Peyer's patch (tissue), 4 donors: ENCODE measurements at places on chromosomes 3 and 15. TPM values are rescaled to one million over a fixed set of nuclear protein-coding genes. Genes with fewer than 3 reads are reported as not detected.

- DNase-seq = peak; percentile 77
These were observed 110.8 kb downstream of the TBC1D2B start for GRCh38 chr15:77966540-77967234.

Gene KBTBD13
- 0.38 TPM for total RNA-seq

Gene CHL1
- 6.3 TPM for total RNA-seq

DNA sequence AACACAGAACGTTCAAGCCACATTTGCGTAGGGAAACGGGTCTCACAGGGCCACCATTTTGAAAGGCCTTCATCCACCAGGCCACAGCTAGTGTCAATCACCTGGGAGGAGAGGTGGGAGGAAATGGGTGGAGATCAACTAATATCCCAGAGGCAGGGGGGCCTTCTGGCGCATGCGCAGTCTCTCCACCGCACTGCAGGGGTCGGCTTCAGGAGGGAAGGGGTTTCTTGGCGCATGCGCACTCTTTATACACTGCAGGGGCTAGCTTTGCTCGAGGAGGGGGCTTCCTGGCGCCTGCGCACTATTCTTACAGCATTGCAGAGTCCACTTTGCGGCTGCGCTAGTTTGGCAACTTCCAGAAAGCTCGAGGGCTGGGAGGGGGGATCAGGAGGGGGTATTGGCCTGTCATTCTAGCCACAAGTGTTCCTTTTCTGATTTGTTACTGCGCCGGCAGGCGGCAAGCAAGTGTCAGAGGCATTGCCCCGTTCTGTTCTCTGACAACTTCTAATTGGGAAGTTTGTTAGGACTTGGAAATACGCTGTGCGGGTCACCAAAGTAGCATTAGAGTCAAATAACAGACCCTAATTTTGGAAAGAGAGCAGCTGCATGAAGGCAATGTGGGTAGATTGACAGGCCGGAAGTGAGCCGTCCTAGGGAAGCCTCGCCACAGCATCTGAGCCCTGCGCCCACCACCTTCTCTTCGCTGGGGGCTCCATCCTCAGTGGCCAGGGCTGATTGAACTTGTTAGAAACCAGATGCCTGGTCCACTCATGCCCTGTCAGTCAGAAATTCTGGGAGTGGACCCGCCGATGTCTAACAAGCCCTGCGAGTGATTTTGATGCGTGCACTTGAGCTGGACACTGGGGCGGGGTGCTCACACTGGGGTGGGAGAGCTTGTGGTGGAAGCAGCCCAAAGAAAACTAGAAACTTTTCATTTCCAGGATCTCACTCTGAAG, 173.5 kb upstream of the NDN start:
- DNase-seq = no peak

- DNase-seq = no peak
These were observed 400.9 kb upstream of the MCTP2 start for GRCh38 chr15:93830221-93831080.

- peak; percentile 74 for DNase-seq
These were observed 8.6 kb downstream of the KLHL25 start for GRCh38 chr15:85785887-85786780.

DNA sequence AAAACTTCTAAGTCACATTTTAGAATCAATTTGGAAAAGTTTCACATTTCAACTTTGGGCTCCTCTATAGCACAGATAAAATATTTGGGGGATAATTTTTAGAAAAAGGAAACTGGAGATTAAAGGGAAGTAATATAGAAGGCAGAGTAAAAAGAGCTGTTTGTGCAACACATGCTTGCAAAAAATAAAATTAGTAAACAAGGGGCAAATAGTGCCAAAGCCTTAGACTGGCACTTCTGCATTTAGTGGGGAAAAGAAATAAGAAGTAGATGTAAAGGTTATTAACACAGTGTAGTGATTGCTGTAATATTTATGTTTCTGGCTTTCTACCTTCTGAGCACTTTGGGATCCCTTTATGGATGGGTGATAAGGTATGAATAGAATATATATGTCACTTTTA, 246.6 kb downstream of the CBLB start:
- DNase-seq = no peak

GRCh38 chr15:40058476-40059140, 19.6 kb upstream of the SRP14 start:
- DNase-seq = no peak

Gene A4GNT
- total RNA-seq = not detected

DNA sequence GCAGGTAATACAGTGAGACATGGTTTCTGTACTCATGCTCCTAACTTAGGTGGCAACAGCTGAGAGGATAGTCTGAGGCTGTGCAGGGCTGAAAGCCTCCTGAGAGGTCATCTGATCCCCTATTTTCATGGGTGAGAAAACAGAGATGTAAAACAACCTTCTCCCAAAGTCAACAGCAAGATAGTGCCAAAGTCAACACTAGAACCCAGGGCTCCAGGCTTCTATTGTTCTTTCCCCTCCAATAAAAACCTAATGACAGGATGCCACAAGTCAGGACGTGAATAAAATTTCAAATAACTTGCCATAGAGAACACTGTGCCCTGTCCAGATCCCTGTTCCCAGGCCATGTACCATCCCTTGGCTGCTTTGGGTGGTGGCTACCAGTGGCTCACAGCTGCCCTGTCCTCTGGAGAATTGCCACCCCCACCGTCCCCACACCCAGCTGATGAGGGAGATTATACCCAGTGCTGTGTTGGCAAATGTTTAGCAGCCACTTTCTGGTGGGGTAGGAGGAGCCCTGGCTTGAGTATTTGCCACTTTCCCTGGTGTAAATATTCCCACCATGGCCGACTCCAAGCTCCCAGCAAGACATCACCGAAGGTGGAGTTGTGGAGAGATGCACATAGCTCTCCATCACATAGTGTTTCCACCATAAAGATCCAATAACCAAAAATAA, 54.8 kb downstream of the SRGAP3 start:
- DNase-seq = no peak
